Psoas muscle (tissue), 8 donors: ENCODE measurements at places on chromosomes 4 and X.

DNA sequence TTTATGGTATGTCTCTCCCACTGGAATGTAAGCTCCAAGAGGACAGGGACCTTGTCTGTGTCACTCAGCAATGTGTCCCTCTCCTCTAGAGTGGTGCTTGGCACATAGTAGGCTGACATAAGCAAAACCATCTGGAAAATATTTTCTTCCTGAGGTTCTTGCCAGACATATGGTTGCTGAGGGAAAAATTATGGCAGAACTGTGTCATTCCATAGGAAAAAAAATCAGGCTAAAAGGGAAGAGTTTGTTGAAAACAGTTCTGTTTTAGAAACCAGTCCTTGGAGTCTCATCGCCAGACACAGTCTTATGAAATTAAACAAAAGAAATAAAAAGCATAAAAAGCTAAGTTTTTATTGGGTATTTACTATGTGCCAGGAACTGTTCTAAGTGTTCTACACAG, 60.9 kb downstream of the RTL9 start:
- no peak for DNase-seq

- no peak for DNase-seq
These were observed 233.4 kb downstream of the HNRNPD start for GRCh38 chr4:82140422-82140821.

DNA sequence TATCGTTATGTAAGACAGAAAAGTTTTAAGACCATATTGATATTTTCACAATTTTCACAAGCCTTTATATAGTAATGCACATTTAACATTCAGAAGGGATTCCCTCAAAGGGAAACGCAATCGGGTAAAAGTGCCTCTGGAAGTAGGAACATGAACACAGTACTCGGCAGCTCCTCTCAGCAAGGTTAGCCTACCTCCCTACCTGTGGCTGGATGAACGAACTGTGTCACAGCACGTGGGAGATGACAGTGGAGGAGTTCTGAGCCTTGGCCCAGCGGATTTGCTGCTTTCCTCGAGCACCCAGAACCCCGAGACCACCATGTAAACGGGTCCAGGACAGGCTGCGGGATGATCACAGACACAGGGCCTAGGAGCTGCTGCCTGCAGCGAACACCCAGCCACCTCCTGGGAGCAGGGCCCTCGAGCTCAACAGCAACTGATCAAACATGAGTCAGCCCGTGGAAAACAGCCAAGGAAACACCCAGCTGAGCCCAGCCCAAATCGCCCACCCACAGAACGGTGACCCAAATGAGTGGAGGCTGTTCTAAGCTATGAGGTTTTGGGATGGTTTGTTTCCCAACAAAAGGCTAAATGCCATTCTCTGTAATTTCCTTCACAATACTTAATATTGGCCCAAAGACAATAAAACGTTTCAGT, 30.4 kb downstream of the FAT1 start:
- DNase-seq, result peak; percentile 60

DNA sequence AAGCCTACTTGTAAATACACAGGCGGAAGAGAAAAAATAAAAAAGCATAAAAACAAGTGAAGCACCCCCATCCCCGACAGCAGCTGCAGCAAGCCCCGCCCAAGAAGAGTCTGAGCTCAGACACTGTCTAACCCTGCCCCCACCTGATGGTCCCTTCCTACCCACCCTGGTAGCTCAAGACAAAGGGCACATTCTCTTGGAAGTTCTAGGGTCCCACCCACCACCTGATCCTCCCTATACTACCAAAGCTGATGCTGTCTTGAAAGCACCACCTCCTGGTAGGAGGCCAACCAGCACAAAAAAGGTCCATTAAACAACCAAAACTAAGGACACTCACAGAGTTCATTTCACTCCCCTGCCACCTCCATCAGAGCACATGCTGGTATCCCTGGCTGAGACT, 308.2 kb downstream of the KLHL13 start:
- no peak for DNase-seq

GRCh38 chrX:42151808-42152207, 228.5 kb upstream of the CASK start:
- no peak for DNase-seq
